CD4-positive, alpha-beta T cell treated with Interleukin-15 for 1 hour (primary cell): ENCODE measurements at places on chromosomes 13 and 19.
A peak's percentile ranks its signal among the peaks of the same experiment; 100 is the strongest.

- DNase-seq = no peak
These were observed 64.0 kb downstream of the RXFP2 start for GRCh38 chr13:31803311-31803710.

DNA sequence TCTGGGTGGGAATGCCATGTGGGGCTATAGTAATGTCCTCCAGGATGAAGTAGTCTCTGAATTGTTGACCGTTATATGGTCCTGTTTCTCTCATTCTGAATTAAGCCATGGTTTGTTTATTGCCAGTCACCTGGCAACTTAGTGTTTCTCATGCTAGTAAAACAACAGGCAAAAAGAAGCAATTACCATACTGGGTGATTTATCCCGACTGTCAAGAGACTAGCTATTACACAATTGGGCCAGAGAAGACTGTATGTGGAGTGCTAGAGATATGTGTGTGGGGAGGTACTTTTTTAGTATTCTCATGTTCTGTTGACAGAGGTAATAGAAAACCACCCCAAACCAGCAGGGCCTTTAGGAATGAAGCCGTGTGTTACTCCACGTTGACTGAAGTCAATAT lies 258.2 kb downstream of the TDRD3 start:
- DNase-seq = no peak

DNA sequence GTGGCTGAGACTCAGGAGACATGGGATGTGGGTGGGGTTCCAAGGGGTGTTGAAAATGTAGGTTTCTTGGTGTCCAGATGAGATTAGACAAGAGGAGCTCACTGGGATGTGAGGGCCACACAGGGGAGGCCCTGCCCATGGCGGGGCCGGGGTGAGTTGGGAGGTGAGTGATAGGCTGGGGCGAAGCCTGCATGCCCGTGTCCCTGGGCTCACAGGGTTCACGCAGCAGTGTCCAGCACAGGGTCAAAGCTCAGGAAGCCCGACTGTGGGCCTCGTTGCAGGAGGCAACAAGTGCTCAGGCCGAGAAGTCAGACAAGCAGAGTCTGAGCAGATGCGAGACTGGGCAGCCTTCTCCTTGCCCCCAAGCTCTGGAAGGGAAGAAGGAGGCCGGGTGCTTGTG lies 27.2 kb downstream of the CCDC8 start:
- no peak for DNase-seq

DNA sequence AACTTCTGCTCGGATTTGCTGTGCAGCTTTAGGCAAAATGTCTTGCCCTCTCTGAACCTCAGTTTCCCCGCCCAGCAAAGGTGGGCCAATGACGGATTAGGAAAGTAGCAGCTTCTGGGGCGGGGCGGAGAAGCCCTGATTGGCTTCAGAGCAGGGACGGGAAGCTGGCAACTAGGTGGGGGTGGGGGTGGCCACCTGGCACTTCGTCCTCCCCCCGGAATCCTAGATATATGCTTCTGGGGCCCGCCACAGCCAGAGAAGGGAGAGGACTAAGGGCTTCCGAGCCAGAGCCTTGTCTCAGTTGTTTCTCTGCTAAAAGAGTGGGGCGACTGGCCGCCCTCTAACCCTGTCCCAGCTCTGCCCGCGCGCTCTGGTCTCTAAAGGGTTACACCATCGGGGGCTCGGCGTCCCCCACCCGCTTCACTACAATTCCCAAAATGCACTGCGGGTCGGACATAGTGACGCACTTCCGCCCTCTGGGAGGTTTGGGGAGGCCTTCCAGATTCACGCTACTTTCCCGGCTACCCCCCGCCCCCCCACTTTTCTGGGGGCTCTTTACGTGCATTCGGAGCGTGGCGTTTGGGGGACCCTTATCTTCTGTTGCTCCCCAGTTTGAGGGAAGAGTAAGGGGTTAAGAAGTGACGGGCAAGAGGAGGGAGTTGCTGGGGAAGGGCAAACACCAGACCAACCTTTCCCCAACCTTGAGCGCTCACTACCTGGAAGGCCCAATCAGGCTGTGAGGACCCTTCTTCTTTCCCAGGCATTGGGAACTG lies 672 bp upstream of the IRF2BP1 start:
- peak; percentile 90 for DNase-seq

- no peak for DNase-seq
These were observed 7.0 kb upstream of the TSC22D1 start for GRCh38 chr13:44583137-44583536.
